ENCODE measurements at places on chromosomes 3 and 15. TPM values are rescaled to one million over a fixed set of nuclear protein-coding genes. Genes with fewer than 3 reads are reported as not detected.
A peak's percentile ranks its signal among the peaks of the same experiment; 100 is the strongest.

The MKRN3 gene
- total RNA-seq: 0.22 TPM

The PARP3 gene
- total RNA-seq: 13.2 TPM

The GATM gene
- 7.3 TPM for total RNA-seq

The TAMM41 gene
- 30.9 TPM for total RNA-seq

The GPR62 gene
- total RNA-seq: 0.36 TPM

The CCPG1 gene
- total RNA-seq: 21.3 TPM

DNA sequence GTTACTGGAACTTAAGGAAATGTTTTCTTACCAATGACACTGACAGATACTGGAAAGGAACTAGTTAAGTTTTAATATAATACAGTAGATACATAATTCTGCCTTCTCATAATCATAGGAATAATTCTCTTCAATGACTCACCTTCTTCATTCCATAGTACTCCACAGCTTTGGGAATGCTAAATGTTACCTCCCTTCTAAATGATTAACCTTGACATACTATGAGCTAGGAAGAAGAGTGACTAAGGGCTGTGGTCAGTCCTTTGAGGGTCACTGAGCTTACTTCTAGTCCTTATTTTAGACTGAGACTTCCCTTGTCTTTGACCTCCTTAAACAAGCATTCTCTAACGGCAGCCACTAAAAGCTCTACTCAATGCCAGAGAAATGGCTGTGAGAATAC lies 69.6 kb upstream of the PPIB start:
- no peak overlapping the region for H3K27ac ChIP-seq
- H3K27me3 ChIP-seq: no peaks in the 10 kb centered on the region
- no peaks in the 10 kb centered on the region for H3K36me3 ChIP-seq
- no peak overlapping the region for H3K4me3 ChIP-seq
- no peaks in the 10 kb centered on the region for H3K4me1 ChIP-seq
- no peak for DNase-seq

- H3K4me1 ChIP-seq: peaks cover 2% of the 10 kb centered on the region
- no peak overlapping the region for H3K4me3 ChIP-seq
- no peaks in the 10 kb centered on the region for H3K36me3 ChIP-seq
Observed at GRCh38 chr3:108493862-108494261, 16.5 kb downstream of the MYH15 start.

GRCh38 chr3:70620956-70621355 lies 308.5 kb upstream of the MDFIC2 start:
- H3K36me3 ChIP-seq: no peaks in the 10 kb centered on the region
- peaks cover 11% of the 10 kb centered on the region for H3K27me3 ChIP-seq
- H3K4me1 ChIP-seq: no peaks in the 10 kb centered on the region
- DNase-seq: no peak
- no peak overlapping the region for H3K4me3 ChIP-seq

DNA sequence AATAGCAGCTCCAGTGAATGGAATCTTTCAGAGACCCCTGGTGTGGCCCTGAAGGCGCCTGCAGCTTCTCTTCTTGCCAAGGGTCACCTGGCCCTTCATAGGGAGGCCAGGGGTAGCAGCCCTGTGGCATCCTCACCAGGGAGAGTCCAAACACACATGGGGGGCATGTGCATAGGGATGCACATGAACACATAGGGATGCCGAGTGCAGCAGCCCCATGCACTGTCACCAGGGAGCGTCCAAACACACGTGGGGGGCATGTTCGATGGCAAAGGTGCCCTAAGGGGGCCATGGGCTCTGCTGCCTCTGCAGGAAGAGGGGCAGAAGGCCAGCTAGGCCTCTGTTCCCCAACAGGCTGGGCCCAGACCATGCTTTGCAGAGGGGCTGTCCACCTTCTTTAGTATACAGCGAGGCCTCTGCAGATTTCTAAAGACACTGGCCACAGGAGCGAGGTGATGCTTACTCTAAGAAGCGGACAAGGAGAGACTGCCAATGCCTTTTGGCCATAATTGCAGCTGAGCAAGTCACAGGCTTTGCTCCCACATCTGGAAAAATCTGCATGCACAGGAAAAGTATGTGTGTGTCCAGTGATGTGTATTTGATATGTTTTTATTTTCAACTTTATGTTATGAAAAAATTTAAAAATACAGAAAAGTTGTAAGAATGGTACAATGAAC lies 21.0 kb downstream of the ANAPC13 start:
- no peaks in the 10 kb centered on the region for H3K27me3 ChIP-seq
- peaks cover 68% of the 10 kb centered on the region for H3K4me1 ChIP-seq
- no peaks in the 10 kb centered on the region for H3K36me3 ChIP-seq
- no peak for DNase-seq
- peak overlapping the region; percentile 98 for H3K27ac ChIP-seq
- H3K4me3 ChIP-seq: peak overlapping the region; percentile 28

GRCh38 chr15:42331235-42331634 lies 28.1 kb upstream of the CAPN3 start:
- peaks cover 32% of the 10 kb centered on the region for H3K36me3 ChIP-seq
- H3K4me3 ChIP-seq: no peak overlapping the region
- no peak overlapping the region for H3K27ac ChIP-seq
- DNase-seq: no peak
- H3K27me3 ChIP-seq: no peaks in the 10 kb centered on the region

DNA sequence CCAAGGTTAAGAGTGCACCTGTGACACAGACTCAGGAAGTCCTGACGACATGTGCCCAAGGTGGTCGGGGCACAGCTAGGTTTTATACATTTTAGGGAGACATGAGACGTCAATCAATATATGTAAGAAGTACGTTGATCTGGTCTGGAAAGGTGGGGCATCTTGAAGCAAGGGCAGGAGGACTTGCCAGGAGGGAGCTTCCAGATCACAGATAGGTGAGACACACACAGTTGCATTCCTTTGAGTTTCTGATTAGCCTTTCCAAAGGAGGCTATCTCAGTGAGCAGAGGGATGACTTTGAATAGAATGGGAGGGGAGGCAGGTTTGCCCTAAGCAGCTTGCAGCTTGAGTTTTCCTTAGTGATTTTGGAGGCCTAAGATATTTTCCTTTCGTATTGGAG lies 257.4 kb downstream of the CGGBP1 start:
- no peak overlapping the region for H3K27ac ChIP-seq
- peaks cover 5% of the 10 kb centered on the region for H3K4me1 ChIP-seq
- no peaks in the 10 kb centered on the region for H3K36me3 ChIP-seq

- no peak overlapping the region for H3K27ac ChIP-seq
- H3K36me3 ChIP-seq: no peaks in the 10 kb centered on the region
- DNase-seq: no peak
- H3K4me1 ChIP-seq: no peaks in the 10 kb centered on the region
- peaks cover 34% of the 10 kb centered on the region for H3K27me3 ChIP-seq
Observed at GRCh38 chr15:51203797-51204196, 109.1 kb upstream of the TNFAIP8L3 start.

- H3K4me3 ChIP-seq: no peak overlapping the region
- no peaks in the 10 kb centered on the region for H3K27me3 ChIP-seq
- no peak for DNase-seq
- no peak overlapping the region for H3K27ac ChIP-seq
Observed at GRCh38 chr3:28816017-28816416, 464.9 kb upstream of the RBMS3 start.

GRCh38 chr15:44094781-44095180 lies 100.3 kb downstream of the FRMD5 start:
- peaks cover 15% of the 10 kb centered on the region for H3K4me1 ChIP-seq
- H3K36me3 ChIP-seq: no peaks in the 10 kb centered on the region
- no peaks in the 10 kb centered on the region for H3K27me3 ChIP-seq
- H3K27ac ChIP-seq: no peak overlapping the region
- H3K4me3 ChIP-seq: no peak overlapping the region

DNA sequence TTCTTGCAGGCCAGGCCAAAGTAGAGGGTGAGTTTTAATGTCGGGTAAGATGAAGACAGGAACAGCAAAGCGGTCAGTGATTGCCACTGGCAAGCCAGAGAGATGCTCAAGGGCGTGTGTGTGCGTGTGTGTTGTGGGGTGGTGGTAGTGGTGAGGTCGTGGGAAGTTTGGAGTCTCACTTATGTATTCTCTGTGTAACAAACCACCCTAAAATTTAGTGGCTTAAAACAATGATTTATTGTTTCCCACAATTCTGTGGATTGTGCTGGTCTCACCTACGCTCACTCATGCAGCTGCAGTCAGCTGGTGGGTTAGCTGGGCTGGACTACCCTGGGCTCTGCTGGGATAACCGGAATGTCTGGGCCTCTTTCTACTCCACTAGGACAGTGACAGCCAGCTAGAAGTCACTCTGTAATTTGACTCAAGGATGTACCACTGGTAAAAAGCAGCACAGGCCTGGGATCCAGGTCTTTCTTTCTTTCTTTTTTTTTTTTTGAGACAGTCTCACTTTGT lies 50.9 kb upstream of the BHLHE40 start:
- no peaks in the 10 kb centered on the region for H3K27me3 ChIP-seq
- DNase-seq: no peak
- no peaks in the 10 kb centered on the region for H3K36me3 ChIP-seq
- H3K4me1 ChIP-seq: no peaks in the 10 kb centered on the region

- no peaks in the 10 kb centered on the region for H3K27me3 ChIP-seq
- peaks cover 9% of the 10 kb centered on the region for H3K4me1 ChIP-seq
- no peak overlapping the region for H3K27ac ChIP-seq
- H3K4me3 ChIP-seq: no peak overlapping the region
- peaks cover 7% of the 10 kb centered on the region for H3K36me3 ChIP-seq
Observed at GRCh38 chr15:42681119-42681518, 55.8 kb downstream of the CDAN1 start.

GRCh38 chr15:71758711-71759110 lies 51.6 kb upstream of the NR2E3 start:
- H3K27ac ChIP-seq: no peak overlapping the region
- no peak overlapping the region for H3K4me3 ChIP-seq
- H3K4me1 ChIP-seq: no peaks in the 10 kb centered on the region
- no peaks in the 10 kb centered on the region for H3K27me3 ChIP-seq
- peaks cover 56% of the 10 kb centered on the region for H3K36me3 ChIP-seq

DNA sequence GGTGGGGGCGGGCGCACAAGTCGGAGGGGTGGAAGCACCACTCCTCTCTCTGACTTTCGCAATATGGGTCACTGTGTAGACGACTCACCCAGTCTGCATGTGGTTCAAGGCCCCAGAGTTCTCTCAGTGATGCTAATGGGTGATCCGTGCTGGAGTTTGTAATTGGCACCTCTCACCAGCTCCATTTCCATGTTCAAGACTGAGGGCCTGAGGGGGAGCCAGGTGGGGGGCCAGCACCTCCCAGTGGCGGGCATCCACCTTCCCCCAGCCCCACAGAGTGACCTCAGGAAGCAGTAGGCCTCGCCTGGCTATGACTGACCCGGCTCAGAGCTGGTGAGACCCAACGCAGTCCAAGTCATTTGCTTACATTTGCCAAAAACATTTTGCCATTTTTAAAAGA lies 230.0 kb upstream of the ST8SIA2 start:
- peak overlapping the region; percentile 49 for H3K27ac ChIP-seq
- no peak overlapping the region for H3K4me3 ChIP-seq
- peaks cover 43% of the 10 kb centered on the region for H3K4me1 ChIP-seq
- H3K36me3 ChIP-seq: no peaks in the 10 kb centered on the region
- H3K27me3 ChIP-seq: peaks cover 2% of the 10 kb centered on the region

DNA sequence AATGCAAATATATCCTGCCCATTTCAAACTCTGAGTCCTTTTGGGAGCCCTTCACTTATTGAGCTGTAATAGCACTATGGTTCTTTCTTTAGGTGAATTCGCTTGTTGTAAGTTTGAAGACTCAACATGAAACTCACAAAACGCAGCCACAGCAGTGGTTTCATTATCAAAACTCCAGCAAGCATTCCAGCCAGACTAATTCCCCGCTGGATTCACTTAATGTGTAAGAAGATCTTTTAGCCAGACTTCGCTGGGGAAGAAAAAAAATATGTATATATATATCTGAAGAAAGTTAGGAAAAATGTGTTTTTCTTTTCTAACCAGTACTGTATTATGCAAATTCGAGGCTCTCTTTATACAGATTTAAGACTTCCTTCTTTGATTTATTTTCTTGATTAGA lies 241.1 kb downstream of the WNT5A start:
- H3K4me3 ChIP-seq: peak overlapping the region; percentile 44
- no peaks in the 10 kb centered on the region for H3K27me3 ChIP-seq
- peaks cover 22% of the 10 kb centered on the region for H3K4me1 ChIP-seq
- DNase-seq: no peak
- no peak overlapping the region for H3K27ac ChIP-seq

Data from mesothelial cell of epicardium (in vitro differentiated cells).